ENCODE measurements at places on chromosomes 13 and 19.
A peak's percentile ranks its signal among the peaks of the same experiment; 100 is the strongest.

DNA sequence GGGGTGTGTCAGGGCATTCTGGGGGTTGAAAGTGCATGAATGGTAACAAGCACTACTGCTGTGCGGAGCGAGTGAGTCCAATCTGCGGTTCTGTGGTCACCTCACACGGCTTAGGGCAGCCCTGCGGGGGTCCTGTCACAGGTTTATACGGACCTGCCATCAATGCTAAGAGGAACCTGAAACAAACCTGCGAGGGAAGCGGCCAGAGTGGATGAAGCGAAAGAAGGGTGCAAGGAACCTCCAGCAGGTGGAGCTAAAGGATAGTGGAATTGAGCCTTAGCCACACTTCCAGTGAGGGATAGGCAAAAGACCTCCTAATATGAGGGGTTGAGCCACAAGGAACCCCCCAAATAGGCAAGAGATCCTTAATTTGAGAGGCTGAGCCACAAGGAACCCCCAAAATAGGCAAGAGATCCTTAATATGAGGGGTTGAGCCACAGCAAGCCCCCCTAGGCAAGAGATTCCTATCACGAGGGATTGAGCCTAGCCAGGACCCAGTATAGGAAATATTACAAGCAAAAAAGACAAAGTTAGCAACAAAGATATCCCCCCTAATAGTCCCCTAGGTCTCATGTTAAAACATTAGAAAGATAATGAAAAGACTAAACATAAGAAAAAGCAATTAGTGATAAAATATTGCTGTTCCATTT, 6.3 kb upstream of the ZNF69 start:
- DNase-seq = peak; percentile 34

GRCh38 chr19:44644402-44645016, 799 bp downstream of the PVR start:
- DNase-seq = no peak

DNA sequence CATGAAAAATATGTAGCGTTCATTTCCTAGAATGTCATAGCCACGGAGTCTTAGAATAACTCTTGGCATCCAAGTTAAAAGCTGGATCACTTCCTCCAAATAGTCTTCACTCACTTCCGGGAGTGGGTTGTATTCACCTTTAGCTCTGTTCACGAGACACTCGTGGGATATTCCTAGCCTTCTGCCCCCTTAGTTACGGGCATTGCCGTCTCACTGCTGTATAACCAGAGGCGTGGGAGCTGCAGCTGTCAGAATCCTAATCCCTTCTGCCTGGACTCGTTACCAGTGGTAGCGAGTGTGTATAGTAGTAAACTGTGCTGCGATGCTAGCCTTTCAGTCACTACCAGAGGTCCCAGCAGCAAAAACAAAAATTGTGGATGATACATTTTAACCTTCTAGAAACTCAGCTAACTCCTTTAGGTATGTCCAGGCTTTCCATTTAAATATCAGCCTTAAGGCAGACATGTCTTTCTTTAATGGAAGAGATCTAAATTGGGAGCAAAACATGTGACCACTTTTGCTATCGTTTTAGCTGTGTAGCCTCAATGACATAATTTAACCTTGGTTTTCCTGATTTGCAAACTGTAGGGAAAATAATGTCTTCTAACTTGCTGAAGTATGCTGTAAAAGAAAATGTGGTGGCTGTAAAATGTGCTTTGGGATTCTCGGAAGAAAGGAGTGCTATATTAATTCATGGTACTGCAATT, 34.1 kb downstream of the ERCC5 start:
- DNase-seq = no peak

DNA sequence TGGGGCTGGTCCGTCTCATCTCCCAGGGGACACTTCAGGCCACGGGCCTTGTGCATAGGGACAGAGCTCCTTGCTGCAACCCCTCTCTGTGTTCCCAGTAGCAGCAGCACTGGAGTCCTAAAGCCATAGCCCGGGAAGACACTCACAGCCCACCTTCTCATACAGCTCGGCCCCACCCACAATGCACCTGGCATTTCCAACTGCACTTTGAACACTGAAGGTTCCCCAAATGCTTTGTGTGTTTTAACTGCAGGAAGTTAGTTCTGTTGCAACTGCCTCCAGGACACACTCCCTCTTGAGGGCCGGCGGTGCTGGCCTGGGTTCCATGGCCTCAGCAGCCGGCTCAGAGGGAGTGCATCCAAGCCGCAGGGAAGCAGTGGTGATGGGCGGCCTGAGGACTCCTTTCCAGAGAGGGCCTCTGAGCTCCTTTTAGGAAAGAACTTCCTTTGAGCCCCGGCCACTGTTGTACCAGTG, 22.7 kb upstream of the TMEM255B start:
- no peak for DNase-seq

- no peak for DNase-seq
These were observed 15.4 kb downstream of the CEBPA start for GRCh38 chr19:33286899-33287298.

DNA sequence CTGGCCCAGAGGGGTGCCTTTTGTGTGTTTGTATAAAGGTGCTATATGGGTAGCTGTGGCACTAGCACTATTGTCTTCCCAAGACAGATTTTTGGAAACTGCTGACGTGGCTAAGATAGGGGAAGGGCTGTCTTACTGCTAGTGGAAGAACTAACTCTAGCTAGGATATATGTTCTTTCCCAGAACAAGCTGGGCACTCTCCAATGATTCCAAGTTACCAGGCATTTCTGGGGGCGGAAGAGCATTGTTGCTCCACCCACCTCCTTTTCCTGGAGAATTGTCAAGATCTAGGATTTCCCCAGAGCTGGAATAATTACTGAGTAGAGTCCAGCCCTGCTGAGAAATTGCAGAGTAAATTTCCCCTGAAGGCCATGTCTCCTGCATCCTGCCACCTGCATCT, 408.3 kb downstream of the KLF5 start:
- no peak for DNase-seq

- DNase-seq = no peak
These were observed 402.2 kb upstream of the ZNF507 start for GRCh38 chr19:31943191-31943661.

DNA sequence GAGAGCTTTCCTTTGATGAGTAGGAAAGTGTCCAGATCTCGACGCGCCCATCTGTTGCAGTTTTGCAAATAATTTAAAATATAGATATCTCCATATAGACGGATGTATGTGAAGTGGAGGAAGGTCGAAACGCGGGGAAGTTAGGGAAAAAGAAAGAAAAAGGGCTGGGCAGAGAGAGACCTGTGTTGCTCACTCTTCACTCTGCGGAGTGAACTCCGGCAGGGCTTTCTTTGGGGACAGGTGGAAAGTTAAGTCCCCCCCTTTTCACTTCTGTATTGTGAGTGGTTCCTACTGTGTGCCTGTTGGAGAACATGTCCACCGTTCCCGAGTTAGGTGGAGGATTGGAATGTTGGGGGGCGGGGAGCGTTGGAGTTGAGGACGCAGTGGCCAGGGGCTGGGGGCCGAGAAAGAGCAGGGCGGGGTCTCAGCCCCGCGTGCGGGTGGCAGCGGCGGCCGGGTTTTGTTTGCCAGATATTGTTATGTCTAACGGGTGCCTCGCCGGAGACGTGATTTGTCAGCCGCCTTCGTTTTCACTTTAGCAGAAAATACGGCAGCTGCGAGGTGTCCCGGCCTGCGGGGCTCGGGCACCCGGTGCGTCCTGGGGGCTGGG, 145.1 kb upstream of the ZNF536 start:
- no peak for DNase-seq

DNA sequence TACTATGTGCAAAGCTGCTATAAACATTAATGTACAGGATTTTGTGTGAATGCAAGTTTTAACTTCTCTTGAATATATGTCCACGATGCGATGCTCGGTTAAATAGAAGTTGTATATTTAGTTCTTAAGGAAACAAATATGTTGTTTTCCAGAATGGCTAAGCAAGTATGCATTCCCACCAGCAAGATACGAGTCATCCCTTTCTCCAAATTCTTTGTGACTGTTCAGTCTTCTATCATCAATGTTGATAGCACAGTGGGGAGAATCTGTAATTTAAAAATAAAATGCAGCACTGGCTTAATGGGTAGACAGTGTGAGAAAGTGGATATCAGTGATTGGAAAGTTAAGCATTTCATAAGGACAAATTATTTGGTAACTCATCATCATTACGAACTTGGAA, 1340.8 kb downstream of the PCDH9 start:
- no peak for DNase-seq

- peak; percentile 25 for DNase-seq
These were observed 362.6 kb downstream of the KLF5 start for GRCh38 chr13:73421310-73421912.

- no peak for DNase-seq
These were observed 139.6 kb downstream of the STOML3 start for GRCh38 chr13:38850868-38851626.

GRCh38 chr19:14475251-14476073, at the start of gene PTGER1:
Gene PTGER1, minus strand, starts transcription at chr19:14475354. Its CDS starts 1,034 bp downstream, at chr19:14474320.
- peak; percentile 43 for DNase-seq

GRCh38 chr19:53034948-53035675, 9.4 kb upstream of the ERVV-2 start:
- no peak for DNase-seq

All from activated T-cell treated with anti-CD3 and anti-CD28 coated beads for 48 hours (primary cell).